Sigmoid colon (tissue), 7 donors: ENCODE measurements at places on chromosomes 16 and 17. TPM values are rescaled to one million over a fixed set of nuclear protein-coding genes. Genes with fewer than 3 reads are reported as not detected.

DNA sequence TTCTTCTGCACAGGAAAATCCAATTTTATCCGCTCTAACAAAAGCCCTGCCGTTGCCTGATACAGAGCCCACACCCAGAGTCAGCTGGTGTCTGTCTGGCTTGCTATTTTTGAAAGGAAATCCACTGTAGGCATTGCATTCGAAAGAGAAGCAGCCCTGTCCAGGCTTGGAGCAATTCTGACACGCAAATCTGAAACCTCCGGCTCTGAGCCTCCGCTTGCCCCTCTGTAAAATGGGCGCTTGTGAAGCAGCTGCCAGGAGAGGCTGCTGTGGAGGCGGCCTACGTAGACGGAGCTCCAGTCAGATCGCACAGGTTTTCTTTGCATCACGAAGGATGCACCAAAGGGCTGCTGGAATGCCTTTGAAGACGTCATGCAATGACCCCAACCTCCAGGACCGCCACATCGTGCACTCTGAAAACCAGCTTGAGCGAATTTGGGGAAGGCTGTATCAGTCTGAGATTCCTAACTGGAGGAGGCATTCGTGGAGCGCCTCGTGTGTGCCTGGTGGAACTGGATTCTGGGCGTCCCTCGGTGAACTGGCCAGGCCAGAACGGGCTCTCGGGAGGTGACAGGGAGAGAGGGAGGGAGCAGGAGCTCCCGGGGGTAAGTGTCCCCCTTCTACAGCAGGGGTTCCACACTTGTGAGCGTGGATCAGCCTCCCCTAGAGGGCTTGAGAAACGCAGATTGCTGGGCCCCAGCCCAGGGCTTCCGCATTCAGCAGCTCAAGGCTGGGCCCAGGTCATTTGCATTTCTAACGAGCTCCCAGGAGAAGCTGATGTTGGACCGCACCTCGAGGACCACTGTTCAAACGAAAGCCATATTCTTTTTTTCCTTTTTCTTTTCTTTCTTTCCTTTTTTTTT, 215.5 kb downstream of the MRTFB start:
- DNase-seq = no peak
- H3K27ac ChIP-seq = peak overlapping the region; percentile 83
- peak overlapping the region; percentile 66 for H3K4me3 ChIP-seq
- H3K36me3 ChIP-seq = no peaks in the 10 kb centered on the region
- H3K4me1 ChIP-seq = peaks cover 4% of the 10 kb centered on the region
- H3K27me3 ChIP-seq = no peaks in the 10 kb centered on the region

GRCh38 chr16:3739636-3740035, 22.3 kb upstream of the TRAP1 start:
- no peak overlapping the region for H3K27ac ChIP-seq
- H3K4me3 ChIP-seq = no peak overlapping the region
- H3K36me3 ChIP-seq = peaks cover 100% of the 10 kb centered on the region
- DNase-seq = peak; percentile 56
- H3K27me3 ChIP-seq = no peaks in the 10 kb centered on the region

The C1QTNF8 gene
- not detected for total RNA-seq

DNA sequence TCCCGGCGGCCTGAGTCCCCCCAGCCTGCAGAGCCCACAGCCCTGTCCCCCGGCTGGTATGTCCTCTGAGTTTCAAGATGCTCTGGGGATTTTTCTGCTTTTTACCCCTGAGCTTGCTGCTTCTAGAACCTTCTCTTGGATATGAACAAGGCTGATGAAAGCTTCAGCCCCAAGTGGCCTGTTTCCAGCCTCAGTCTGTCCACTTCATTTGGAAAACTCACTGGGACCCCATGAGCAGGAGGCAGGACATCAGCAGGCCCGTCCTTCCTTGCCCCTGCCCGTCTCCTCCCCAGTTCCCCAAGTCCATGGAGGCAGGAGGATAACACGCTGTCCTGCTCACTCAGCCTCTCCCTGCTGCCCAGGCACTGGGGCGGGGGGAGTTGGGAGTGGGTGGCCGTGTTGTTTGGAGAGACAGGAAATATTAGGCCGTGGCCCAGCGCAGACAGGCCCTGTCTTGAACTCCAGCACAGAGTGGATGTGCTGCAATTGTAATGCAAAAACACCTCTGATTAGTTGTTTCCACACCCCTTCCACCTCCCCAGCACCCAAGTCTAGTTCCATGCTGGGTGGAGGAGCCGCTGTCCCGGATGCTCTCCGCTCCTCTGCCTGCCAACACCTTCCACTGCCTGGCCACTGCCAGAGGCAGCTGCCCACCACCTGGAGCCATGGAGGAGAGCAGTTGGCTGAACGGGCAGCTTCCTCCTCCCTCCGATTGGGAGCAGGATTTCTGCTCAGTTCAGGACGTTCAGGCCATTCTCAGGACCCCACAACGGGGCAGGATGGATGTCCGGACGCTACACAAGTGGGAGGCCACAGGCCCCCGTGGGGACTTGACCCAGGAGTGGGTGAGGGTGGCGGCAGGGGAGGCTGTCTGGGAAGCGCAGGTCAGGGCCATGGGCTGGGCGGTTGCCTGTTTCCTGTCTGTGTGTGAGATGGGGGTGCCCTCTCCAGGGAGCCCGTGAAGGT, 216.9 kb upstream of the GSE1 start:
- H3K4me3 ChIP-seq = no peak overlapping the region
- peak overlapping the region; percentile 83 for H3K27ac ChIP-seq
- H3K4me1 ChIP-seq = peaks cover 55% of the 10 kb centered on the region
- no peaks in the 10 kb centered on the region for H3K36me3 ChIP-seq

DNA sequence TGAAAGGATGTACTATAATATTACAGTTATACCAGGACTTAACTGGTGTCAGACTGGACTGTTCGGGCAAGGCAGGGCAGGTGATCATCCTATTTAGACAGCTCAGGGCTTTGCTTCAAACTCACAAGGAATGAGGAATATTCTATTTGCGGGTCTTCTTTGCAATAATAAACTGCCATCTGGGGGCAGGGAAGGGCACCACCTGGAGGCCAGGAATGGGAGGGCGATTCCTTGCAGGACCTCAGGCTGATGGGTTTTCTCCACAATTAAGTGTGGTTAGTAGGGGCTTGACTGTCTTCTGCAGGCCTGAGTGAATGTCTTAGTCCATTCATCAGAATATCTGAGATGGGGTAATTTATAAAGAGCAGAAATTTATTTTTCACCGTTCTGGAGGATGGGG, 424.1 kb downstream of the CA10 start:
- no peaks in the 10 kb centered on the region for H3K4me1 ChIP-seq
- H3K4me3 ChIP-seq = no peak overlapping the region
- no peaks in the 10 kb centered on the region for H3K27me3 ChIP-seq
- DNase-seq = no peak
- H3K27ac ChIP-seq = no peak overlapping the region

The MT4 gene
- total RNA-seq = not detected

The CCL4L2 gene
- total RNA-seq = 1.8 TPM

- H3K27me3 ChIP-seq = no peaks in the 10 kb centered on the region
- no peak for DNase-seq
- H3K27ac ChIP-seq = no peak overlapping the region
- no peaks in the 10 kb centered on the region for H3K36me3 ChIP-seq
Measured at GRCh38 chr17:76935331-76935730, 67.1 kb downstream of the MGAT5B start.

- DNase-seq = no peak
- H3K4me3 ChIP-seq = no peak overlapping the region
- H3K27me3 ChIP-seq = no peaks in the 10 kb centered on the region
- peak overlapping the region; percentile 26 for H3K27ac ChIP-seq
- peaks cover 16% of the 10 kb centered on the region for H3K4me1 ChIP-seq
- peaks cover 28% of the 10 kb centered on the region for H3K36me3 ChIP-seq
Measured at GRCh38 chr16:53816211-53816836, 112.4 kb downstream of the FTO start.

GRCh38 chr17:8698162-8698971, 46.3 kb downstream of the CCDC42 start:
- H3K27ac ChIP-seq = peak overlapping the region; percentile 57
- no peaks in the 10 kb centered on the region for H3K27me3 ChIP-seq
- DNase-seq = peak; percentile 79

GRCh38 chr17:33972763-33973162, 282.3 kb upstream of the CCL2 start:
- no peaks in the 10 kb centered on the region for H3K4me1 ChIP-seq
- no peak overlapping the region for H3K4me3 ChIP-seq
- no peak for DNase-seq
- H3K27ac ChIP-seq = no peak overlapping the region
- H3K27me3 ChIP-seq = no peaks in the 10 kb centered on the region

DNA sequence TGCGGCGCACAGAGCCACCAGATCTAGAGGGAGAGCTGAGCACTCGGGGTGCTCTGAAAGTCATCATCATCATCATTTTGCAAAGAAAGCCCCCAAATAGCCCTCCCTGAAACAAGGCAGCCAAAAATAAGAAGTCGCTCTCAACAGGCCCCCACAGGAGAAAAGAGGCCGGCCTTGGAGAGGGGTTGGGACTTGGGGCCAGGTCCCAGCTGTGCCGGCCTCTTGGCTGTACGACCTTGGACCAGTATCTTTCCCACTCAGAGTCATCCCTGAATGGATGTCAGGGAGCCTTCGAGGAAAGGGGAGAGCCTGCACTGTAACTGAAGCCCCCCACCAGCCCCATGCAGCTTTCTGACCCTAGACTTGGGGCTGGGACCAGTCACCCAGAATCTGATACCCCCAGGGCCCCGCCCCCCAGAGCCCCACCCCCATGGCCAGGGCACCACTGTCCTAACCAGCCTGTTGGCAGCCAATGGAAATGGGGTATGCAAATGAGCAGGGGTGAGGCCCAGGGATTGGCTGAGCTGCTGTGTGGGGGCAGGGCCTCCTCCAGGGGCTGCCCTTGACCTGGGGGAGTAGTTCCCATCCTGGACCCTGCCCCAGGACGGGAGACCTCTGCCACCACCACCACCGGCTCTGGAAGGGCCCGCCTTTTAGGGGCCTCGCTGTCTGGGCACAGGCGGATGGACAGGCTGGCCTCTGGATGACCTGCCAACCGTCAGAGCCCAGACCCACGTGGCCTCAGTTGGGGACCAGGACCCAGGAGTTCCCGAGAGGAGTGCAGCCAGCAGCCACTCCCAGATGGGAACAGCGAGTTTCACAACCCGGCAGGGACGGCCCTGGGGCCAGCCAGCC, 15.4 kb downstream of the ZFPM1 start:
- no peaks in the 10 kb centered on the region for H3K36me3 ChIP-seq
- H3K4me3 ChIP-seq = no peak overlapping the region
- no peaks in the 10 kb centered on the region for H3K4me1 ChIP-seq

DNA sequence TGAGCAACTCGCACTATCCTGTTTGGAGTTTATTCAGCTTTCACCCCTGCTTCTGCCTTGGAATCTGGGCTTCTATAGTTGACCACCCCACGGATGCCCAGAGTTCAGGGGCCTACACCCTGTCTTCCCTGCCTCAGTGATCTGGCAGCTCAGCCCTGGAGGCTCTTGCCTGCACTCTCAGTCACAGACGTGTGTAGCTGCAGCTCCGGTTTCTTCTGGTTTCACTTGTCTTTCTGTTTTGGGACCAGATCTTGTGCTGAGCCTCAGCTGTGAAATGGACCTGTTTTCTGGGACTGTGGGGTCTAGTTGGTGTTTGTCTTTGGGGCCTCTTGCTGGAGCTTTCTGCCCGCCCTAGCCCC, 5.8 kb downstream of the GPT2 start:
- no peaks in the 10 kb centered on the region for H3K27me3 ChIP-seq
- H3K27ac ChIP-seq = no peak overlapping the region
- DNase-seq = no peak

GRCh38 chr16:50711862-50712559, 18.6 kb downstream of the NOD2 start:
- no peaks in the 10 kb centered on the region for H3K36me3 ChIP-seq
- no peak overlapping the region for H3K4me3 ChIP-seq
- no peaks in the 10 kb centered on the region for H3K4me1 ChIP-seq
- H3K27me3 ChIP-seq = no peaks in the 10 kb centered on the region
- peak overlapping the region; percentile 46 for H3K27ac ChIP-seq

The TAC4 gene
- total RNA-seq = not detected

DNA sequence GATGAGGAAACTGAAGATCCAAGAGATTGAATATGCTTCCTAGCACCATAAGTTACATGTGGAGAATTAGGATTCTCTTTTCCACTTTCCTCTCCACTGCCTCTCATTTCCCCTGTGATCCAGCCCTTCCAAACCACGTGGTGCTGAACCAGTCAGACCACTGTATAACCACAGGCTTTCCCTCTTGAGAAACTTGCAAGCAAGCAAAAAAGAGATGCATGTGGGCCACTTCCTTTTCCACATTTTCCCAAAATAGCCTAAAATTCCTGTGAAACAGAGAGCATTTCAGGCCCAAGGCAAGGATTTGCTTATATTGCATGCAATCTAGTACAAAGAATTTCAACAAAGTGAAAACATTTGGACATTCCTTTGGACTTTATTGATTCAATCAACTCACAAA, 59.3 kb upstream of the KSR1 start:
- H3K4me1 ChIP-seq = no peaks in the 10 kb centered on the region
- no peak overlapping the region for H3K4me3 ChIP-seq
- no peak overlapping the region for H3K27ac ChIP-seq
- DNase-seq = no peak
- no peaks in the 10 kb centered on the region for H3K36me3 ChIP-seq

DNA sequence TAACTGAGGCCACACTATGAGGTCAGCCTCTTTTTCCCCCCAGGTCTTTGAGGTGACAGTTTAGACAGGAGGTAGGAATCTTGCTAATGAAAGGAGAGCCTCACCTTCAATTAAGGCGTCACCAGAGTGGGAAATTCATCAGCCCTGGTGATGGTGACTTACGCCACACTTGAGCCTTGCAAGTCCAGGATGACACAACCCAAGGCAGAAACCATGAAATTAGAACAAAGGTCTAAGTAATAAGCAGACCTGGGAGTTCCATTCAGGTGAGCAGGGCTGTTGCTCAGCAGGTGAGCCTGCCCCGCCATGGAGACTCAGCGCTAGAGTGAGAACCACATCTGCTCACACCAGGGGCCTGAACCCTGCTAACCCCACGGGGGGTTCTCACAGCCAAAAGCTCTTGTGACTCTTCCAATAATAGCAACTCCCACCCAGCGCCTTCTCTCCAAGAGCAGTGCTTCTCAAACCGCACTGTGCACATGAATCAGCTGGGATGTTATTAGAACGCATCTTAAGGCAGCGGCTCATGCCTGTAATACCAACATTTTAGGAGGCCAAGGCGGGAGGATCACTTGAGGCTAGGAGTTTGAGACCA, 28.7 kb upstream of the KIFC3 start:
- no peaks in the 10 kb centered on the region for H3K4me1 ChIP-seq
- no peaks in the 10 kb centered on the region for H3K36me3 ChIP-seq
- H3K27ac ChIP-seq = no peak overlapping the region
- no peak for DNase-seq
- H3K27me3 ChIP-seq = no peaks in the 10 kb centered on the region

The ANKRD11 gene
- total RNA-seq = 42.6 TPM

The PPP1R27 gene
- total RNA-seq = not detected

- no peak overlapping the region for H3K27ac ChIP-seq
- no peaks in the 10 kb centered on the region for H3K4me1 ChIP-seq
- DNase-seq = no peak
- H3K27me3 ChIP-seq = no peaks in the 10 kb centered on the region
- peaks cover 49% of the 10 kb centered on the region for H3K36me3 ChIP-seq
Measured at GRCh38 chr16:29834079-29834478, 13.8 kb downstream of the MVP start.

GRCh38 chr16:31474173-31474714, 2.3 kb downstream of the TGFB1I1 start:
- peaks cover 36% of the 10 kb centered on the region for H3K36me3 ChIP-seq
- H3K27ac ChIP-seq = peak overlapping the region; percentile 98
- H3K4me1 ChIP-seq = no peaks in the 10 kb centered on the region
- no peaks in the 10 kb centered on the region for H3K27me3 ChIP-seq
